ENCODE measurements at places on chromosomes 12 and 14.

- DNase-seq: no peak
Observed at GRCh38 chr14:74973003-74973653, 17.7 kb upstream of the PGF start.

GRCh38 chr12:22329621-22330020 lies 4.9 kb downstream of the ST8SIA1 start:
- DNase-seq: no peak

GRCh38 chr12:53733051-53733806 lies 6.0 kb upstream of the CALCOCO1 start:
- no peak for DNase-seq

- no peak for DNase-seq
Observed at GRCh38 chr12:123399255-123399617, 15.3 kb downstream of the KMT5A start.

- DNase-seq: no peak
Observed at GRCh38 chr14:97946240-97946639, 1149.1 kb downstream of the VRK1 start.
